ENCODE measurements at places on chromosomes 12 and 14.

DNA sequence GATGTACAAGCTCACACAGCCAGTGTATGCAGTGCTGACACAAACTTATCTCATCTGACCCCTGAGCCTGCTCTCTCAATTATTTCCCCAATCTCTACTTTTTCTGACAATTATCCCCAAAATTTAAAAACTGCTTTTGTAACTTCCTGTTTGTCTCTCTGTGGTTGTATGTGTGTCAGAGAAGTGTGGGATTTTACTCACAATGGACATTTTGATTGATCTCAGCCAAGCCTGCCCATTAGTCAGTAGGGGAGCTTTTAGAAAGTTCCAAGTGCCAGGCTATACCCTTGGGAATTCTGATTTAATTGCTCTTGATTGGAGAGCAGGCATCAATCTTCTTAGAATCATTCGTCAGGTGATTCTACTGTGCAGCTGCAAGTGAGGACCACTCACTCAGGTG is 64.9 kb upstream of the LMNTD1 start:
- no peak for DNase-seq

- DNase-seq: no peak
Observed at GRCh38 chr14:66225337-66225736, 260.8 kb upstream of the CCDC196 start.

GRCh38 chr14:88359500-88359899 is 26.0 kb upstream of the SPATA7 start:
- DNase-seq: no peak

- DNase-seq: no peak
Observed at GRCh38 chr12:50647479-50647878, 116.4 kb upstream of the ATF1 start.

DNA sequence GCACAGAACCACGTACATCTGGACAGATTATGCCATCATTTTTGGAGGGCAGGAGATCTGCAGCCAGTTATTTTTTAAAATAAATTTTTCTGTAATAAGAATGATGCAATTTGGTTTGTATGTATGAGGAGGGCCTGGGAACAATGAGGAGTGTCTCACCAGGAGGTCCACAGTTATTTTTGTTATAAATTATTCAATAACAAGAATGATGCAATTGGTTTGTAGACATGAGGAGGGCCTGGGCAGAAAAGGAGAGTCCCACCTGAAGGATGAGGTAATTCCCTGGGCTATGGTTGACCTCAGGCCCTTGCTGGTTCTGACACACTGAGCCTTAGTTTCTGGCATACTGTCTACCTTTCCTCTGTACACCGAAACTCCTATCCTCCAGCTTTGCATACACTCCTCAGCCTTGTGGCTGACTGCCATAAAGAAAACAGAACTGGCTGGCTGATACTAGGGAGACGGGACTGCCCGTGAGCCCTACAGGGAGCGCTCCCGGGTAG is 9.0 kb upstream of the DCD start:
- DNase-seq: no peak

- no peak for DNase-seq
Observed at GRCh38 chr14:92649934-92650545, 98.4 kb downstream of the LGMN start.

- DNase-seq: no peak
Observed at GRCh38 chr14:52315355-52315718, 1.2 kb downstream of the PTGER2 start.

DNA sequence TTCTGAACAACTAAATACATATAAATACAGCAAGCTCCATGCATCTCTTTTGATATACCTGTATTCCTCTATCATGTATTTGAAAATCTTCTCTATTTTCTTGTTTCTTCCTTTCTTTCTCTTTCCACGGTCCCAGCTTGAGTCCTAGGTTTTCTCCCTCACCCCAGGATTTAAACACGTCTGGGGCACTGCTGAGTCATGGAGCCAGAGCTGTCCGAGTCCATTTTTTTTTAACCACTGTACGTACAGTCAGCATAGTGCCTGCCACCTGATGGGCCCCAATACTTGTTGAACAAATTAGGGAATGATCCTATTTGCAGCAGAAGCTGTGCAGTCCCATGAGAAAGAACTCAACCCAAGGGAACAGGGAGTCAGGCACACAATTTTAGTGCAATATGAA is 158.1 kb downstream of the ATP23 start:
- no peak for DNase-seq

DNA sequence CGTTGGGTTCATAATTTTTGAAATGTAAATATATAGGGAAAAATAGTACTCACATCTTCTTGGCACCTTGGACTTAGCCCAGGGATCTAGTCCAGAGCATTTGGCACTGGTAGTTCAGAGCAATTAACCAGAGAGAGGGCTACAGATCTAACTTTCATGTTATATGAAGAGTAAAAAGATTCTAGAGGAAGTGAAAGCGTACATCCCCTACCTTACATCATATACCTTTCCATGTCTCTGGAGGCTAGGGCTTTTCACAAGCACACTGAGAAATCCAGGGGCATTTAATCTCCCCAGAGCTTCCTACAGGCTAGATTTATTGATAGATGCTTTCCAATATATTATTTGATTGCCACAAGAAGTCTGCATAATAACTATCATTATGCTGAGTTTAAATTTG is 687.5 kb upstream of the FBXO33 start:
- DNase-seq: no peak

DNA sequence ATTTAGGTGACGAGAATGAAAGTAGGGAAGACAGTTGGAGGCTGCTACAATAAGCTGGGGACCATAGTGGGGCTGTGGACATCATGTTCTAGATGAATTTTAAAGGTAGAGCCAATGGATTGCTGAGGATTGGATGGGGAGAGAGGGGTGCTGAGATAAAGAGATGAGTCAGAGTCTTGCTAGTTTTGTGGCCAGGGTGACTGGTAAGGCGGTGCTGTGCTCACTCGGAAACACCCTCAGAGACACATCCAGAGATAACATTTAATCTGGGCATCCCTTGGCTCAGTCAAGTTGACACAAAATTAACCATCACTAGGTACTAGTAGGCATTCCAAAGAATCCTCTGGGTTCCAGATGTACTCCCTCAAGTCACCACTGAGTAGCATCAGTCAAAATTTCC is 170.7 kb downstream of the ADCK1 start:
- DNase-seq: no peak

- DNase-seq: peak; percentile 59
Observed at GRCh38 chr12:1927751-1928351, 9.4 kb upstream of the CACNA2D4 start.

DNA sequence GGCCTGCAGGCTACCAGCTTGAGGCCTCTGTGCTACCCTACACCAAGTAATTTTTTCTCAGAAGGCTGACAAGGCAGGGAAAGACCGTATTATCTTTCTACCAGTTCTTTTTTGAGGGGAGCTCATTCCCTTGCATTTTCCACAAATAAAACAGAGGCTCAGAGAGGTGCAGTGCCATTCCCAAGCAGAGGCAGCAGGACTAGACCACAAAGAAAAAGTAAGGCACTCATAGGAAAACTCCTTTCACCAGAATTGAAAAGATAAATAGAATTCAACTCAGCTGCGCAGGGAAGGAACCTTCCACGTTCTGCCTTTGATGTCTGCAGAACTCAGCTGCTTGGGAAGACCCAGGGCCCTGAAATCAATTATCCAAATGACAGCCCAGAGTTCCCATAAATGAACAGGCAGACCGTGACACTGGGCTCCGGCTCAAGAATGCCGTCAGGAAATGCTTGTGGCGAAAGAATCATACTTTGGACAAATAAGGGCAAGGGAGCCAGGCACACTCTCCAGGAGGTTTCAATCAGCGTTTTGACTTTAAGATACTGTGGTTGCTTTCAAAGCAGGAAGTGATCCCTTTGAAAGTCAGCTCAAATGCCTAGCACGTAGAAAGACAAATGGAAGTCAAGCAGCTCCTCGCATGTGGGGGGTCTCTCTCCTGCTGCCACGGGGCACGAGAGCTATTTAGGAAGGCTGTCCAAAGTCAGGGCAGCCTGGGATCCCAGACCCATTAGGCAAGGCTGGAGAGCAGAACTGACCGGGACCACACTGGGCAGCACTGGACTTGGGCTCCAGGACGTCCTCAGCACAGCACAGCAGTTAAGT is 14.0 kb downstream of the KCTD10 start:
- no peak for DNase-seq
